Activated CD4-positive, alpha-beta memory T cell treated with anti-CD3 and anti-CD28 coated beads for 36 hours (primary cell): ENCODE measurements at places on chromosomes 16 and 17. TPM values are rescaled to one million over a fixed set of nuclear protein-coding genes. Genes with fewer than 3 reads are reported as not detected.

GRCh38 chr17:76716146-76716838 is 5.5 kb upstream of the MXRA7 start:
- no peak overlapping the region for H3K4me3 ChIP-seq
- peaks cover 26% of the 10 kb centered on the region for H3K4me1 ChIP-seq
- peaks cover 51% of the 10 kb centered on the region for H3K36me3 ChIP-seq
- H3K27me3 ChIP-seq, result no peaks in the 10 kb centered on the region

Gene AHSP
- not detected for total RNA-seq

DNA sequence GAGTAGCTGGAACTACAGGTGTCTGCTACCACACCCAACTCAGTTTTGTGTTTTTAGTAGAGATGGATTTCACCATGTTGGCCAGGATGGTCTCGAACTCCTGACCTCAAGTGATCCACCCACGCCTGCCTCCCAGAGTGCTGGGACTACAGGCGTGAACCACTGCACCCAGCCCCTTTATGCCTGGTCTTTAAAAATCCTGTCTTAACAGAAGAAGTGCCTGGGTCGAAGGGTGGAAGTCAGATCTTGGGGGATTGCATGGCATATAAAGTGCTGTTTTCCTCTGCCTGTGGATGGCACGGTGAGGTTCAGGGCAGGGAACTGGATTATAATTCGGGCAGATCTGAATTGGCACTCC is 30.3 kb downstream of the ZC3H18 start:
- no peak overlapping the region for H3K4me3 ChIP-seq
- peaks cover 13% of the 10 kb centered on the region for H3K4me1 ChIP-seq
- H3K27ac ChIP-seq, result no peak overlapping the region
- H3K36me3 ChIP-seq, result peaks cover 35% of the 10 kb centered on the region

Gene LRRC37A
- total RNA-seq, result 4.1 TPM

GRCh38 chr16:15460601-15461000 is 26.2 kb downstream of the BMERB1 start:
- DNase-seq, result no peak
- H3K27me3 ChIP-seq, result no peaks in the 10 kb centered on the region
- no peak overlapping the region for H3K4me3 ChIP-seq
- H3K27ac ChIP-seq, result no peak overlapping the region
- no peaks in the 10 kb centered on the region for H3K36me3 ChIP-seq

- peaks cover 71% of the 10 kb centered on the region for H3K36me3 ChIP-seq
- peaks cover 18% of the 10 kb centered on the region for H3K4me1 ChIP-seq
- DNase-seq, result no peak
- H3K27me3 ChIP-seq, result no peaks in the 10 kb centered on the region
Measured at GRCh38 chr17:40399185-40399584, 18.5 kb downstream of the TOP2A start.
